Kidney (tissue), 22 donors: ENCODE measurements at places on chromosomes 6 and 20. TPM values are rescaled to one million over a fixed set of nuclear protein-coding genes. Genes with fewer than 3 reads are reported as not detected.

DNA sequence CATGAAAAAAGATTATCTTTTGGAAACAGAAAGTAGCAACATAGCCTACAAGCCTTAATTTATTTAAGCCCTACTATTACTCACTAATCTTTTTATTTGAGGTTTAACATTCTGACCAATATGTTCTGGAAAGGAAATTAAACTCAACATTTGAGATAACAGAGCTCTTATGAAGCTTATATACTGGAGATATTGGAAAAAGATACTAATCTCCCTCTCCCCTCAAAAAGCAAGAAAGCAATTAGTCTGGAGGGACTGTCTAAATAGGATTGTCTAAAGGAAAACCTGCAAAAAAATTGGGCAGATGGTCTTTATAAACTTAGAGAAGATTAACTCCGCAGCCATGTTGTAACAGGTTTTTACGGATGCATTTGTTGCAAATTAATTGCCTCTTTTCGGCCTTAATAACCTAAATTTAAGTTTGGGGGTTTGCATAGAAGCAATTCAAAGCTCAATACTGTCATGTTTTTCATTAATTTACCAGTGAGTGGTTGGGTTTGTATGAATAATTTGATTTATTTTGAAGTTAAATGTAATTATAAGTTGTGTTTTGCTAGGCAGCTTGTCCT, 79.1 kb downstream of the SHLD1 start:
- DNase-seq, result no peak

GRCh38 chr6:98574984-98575383, 259.4 kb upstream of the POU3F2 start:
- no peak for DNase-seq

DNA sequence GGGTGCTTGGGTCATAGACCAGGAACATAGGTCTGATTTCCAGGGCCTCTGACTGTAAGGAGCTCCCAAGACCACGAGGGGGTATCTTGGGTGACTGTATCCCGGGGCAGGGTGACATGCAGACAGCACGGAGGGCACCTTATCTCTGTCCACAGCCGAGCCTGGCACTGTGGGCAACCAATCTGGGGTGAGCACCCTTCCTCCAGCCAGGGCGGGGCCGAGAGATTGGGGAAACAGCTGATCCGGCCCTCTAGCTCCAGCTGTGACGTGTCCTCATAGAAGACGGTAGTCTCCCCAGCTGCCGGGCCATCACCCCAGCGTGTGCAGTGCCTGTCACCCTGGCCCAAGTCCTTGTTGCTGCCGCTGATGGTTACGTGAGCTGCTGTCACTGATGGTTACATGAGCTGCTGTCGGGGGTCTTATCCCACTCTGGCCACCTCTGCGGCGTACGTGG, 139.6 kb upstream of the RNF24 start:
- no peak for DNase-seq

GRCh38 chr20:19841740-19842139, 83.7 kb downstream of the RIN2 start:
- no peak for DNase-seq

DNA sequence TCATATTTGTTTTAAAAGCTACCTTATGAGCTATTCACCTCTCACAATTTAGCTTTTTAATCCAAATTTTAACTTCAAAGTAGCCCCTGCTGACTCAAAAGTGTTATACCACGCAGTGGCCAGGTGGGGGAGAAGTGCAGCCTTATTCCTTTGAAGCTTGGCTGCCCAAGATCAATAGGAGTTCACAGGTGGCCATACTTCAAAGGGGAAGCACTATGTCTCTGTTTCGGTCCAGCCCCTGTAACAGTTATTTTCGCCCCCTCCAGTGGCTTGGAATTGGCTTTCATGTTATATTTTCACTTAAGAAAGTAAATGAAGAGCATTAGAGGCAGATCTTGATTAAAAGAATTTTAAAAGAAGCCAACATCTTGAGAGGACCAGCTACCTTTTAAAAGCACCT, 608.4 kb downstream of the EPHA7 start:
- no peak for DNase-seq

GRCh38 chr6:41779336-41779735, 364 bp downstream of the FRS3 start:
- no peak for DNase-seq

- DNase-seq, result no peak
Measured at GRCh38 chr6:166145751-166146150, 21.9 kb downstream of the TBXT start.

- DNase-seq, result no peak
Measured at GRCh38 chr6:68776354-68776753, 141.3 kb downstream of the ADGRB3 start.

GRCh38 chr6:29850011-29850553, 22.5 kb downstream of the HLA-G start:
- DNase-seq, result no peak

DNA sequence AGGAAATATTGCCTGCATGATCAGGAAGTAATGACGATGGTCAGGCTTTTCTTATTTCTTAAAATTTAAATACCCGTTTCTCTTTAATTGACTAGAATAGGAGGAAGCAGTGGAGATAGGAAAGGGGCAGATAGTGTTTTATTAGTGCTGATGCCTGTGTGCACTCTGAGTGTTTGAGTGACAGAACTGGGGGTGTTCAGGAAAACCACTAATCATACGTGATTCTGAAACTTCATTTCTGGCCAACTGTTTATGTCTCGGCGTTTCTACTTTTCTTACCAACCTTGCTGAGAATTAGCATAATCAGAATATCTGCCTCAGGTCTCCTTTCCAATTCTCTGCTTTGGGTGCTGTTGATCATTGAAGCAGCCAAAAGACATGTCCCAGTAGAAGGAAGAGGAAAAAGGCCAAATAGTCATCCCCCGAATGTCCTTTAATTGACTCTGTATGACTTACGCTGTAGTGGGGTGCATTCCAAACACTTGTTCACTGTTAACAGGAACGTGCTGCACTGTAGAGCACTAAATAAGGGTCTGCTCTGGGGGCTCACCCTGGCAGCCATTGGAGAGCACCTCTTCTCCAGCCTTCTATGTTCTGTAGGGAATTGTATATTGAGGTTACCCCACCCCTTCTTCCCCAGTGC, 152.9 kb downstream of the JARID2 start:
- peak; percentile 23 for DNase-seq

GRCh38 chr20:38272961-38273360, 12.4 kb upstream of the KIAA1755 start:
- DNase-seq, result no peak

DNA sequence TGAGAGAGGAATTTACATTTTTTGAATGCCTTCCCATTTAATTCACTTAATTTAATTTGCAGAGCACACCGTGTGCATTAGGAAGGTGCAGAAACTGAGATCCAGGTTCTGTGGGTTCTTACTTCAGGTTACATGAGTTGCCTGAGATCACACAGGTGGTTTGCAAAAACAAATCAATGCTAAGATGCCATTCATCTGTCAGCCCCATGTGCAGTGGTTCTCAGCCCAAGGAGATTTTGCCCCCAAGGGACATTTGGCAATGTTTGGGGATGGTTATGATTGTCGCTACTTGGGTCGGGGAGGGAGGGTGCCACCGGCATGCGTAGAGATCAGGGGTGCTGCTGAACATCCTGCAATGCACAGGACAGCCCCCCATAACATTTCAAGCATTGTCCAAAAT, 34.6 kb downstream of the BANF2 start:
- DNase-seq, result no peak

DNA sequence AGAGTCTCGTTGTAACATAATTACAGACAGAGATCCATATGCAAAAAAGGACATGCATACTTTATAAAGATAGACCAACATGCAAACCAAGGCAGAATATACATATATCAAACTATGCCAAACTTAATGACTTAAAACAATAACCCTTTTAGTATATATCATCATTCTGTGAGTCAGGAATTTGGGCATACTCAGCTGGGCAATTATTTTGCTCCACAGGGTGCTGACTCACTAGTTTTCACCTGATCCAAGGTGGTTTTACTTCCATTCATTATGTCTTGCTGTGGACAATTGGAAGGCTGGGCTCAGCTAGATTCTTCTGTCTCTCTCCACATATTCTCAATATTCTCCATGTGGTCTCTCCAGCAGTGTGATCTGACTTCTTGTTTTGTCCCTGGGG, 41.2 kb upstream of the RNF146 start:
- DNase-seq, result no peak

GRCh38 chr6:167907837-167908681, 81.3 kb downstream of the AFDN start:
- no peak for DNase-seq

- DNase-seq, result no peak
Measured at GRCh38 chr6:85561750-85562357, 31.8 kb downstream of the SNX14 start.

- peak; percentile 92 for DNase-seq
Measured at GRCh38 chr6:158220786-158221442, 52.8 kb downstream of the GTF2H5 start.

The OLIG3 gene
- not detected for total RNA-seq

The PROKR2 gene
- not detected for total RNA-seq

The HLA-DOB gene
- total RNA-seq, result 6.1 TPM

The MAS1 gene
- total RNA-seq, result not detected

The HELZ2 gene
- 40.7 TPM for total RNA-seq

The OPN5 gene
- total RNA-seq, result 0.16 TPM

The PPP2R5D gene
- total RNA-seq, result 22.6 TPM
